ENCODE measurements at places on chromosomes 13 and 19.

GRCh38 chr13:65336916-65337315 is 1893.2 kb downstream of the PCDH9 start:
- DNase-seq, result peak; percentile 18

DNA sequence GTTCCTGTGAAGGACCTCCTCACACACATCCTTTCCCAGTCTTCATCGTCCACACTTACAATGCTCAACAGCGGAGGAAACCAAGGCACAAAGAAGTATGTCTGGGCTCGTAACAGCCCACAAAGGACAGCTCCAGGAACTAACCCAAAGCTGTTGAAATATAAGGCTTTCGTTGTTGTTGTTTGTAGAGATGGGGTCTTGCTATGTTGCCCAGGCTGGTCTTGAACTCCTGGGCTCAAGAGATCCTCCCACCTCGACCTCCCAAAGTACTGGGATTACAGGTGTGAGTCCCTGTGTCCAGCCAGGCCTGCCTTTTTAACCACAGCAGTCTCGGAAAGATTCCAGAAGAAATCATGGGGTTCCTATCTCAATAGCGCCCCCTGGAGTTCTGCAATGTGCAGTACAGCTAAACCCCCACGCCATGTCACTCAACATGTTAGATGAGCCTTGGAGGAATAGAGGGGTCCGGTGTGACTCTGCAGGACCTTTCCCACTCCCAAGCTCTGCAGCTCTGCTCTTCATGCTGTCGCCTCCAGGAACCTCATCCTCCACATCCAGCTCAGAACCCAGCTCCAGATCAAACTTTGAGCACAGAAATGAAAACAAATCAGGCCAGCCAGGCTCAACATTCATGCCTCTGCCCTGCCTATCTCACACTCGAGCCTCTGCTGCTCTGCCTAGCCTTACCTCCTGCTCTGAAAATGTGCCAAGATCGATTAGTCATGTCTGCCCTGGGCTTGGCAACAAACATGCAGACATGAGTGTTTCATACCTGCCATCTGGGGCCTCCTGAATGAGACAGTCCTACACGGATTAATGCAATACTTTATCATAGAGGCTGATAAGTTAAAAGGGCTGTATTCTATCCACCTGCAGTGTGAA is 7.5 kb downstream of the PLA2G4C start:
- no peak for DNase-seq

DNA sequence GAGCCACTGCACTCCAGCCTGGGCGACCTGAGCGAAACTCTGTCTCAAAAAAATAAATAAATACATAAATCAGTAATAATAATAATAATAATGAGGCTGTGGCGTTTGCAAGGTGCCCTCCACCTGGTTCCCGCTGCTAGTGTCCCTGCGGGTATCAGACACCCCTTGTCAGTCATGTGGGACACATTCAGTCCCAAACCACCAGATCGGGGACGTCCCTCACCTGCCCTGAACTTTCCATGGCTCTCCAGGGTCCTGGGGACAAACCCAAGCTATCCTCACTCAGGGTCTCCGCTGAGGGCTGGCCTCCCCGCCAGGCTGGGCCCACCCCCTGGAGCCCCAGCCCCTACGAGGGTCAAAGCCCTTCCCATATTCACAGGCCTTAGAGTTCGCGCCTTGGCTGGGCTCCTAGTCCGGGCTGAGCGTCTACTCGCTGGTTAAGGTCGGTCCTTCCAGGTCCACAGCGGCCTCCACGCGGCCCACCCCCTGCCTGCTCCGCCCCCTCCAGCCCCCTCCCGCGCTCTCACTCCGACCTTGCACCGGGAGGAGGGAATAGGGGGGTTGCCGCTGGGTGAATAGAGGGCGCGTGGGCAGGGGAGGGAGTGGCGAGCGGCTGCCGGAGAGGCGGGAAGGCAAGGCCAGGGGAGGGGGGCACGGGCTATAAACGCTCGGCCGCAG is 349 bp upstream of the KISS1R start:
- no peak for DNase-seq

DNA sequence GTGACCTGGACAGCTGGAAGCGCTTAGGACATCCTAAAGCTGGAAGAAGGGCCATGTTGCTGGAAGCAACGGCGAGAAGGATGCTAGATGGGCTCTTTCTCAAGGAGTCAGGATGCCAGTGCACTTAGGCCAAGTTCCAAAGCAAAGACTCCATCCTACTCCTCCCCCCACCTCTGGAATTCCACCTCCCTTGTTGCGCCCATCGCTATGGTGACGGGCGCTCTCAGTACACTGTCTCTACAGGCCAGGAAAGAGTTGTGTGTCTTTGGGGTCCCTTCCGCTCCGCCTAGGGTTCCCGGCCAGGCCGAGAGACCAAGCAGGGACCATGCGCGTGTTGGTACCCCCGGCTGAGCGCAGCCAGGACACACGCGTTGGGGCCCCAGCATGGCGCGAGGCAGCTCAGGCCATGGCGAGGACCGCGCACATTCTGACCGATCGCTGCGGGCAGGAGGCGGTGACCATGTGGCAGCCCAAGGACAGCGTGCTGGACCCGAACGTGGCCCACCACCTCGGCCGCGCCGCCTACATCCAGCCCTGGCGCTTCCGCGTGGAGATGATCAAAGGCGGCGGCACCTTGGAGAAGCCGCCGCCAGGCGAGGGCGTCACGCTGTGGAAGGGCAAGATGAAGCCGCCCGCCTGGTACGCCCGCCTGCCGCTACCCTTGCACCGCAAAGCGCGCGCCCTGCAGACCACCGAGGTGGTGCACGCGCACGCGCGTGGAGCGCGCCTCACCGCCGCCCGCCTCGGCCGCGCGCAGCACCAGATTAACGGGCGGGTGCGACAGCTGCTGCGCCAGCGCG is 31.0 kb upstream of the SLC1A6 start:
- DNase-seq, result no peak

GRCh38 chr19:12647490-12648071 is 19.0 kb downstream of the MAN2B1 start:
- no peak for DNase-seq

DNA sequence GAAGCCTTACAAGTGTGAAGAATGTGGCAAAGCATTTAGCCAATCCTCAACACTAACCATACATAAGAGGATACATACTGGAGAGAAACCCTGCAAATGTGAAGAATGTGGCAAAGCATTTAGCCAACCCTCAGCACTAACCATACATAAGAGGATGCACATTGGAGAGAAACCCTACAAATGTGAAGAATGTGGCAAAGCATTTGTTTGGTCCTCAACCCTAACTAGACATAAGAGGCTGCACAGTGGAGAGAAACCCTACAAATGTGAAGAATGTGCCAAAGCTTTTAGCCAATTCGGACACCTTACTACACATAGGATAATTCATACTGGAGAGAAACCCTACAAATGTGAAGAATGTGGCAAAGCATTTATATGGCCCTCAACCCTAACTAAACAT is 18.2 kb downstream of the ZNF726 start:
- DNase-seq, result no peak

DNA sequence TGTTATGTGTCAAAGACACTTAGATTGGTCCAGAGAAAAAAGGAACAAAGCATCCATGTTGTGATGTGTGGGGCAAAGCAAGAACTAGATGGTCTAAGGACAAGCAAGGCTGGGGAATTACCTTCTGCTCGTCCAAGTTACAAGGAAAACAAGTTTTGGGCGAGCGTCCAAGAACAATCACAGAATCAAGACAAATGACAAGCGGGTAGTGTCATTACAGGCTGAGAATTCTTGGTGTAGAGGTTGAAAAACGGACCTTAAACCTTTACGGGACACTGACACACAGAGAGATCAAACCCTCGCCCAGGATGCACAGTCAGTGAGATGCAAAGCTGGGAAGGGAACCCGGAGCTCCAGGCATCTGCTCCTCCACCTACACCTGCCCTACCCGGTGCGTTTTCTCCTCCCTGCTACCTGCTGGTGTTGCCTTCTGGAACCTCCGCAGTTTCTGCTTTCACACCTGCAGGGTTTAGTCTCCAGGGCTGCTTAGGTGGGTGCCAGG is 515 bp upstream of the ZNF324B start:
- DNase-seq, result no peak

DNA sequence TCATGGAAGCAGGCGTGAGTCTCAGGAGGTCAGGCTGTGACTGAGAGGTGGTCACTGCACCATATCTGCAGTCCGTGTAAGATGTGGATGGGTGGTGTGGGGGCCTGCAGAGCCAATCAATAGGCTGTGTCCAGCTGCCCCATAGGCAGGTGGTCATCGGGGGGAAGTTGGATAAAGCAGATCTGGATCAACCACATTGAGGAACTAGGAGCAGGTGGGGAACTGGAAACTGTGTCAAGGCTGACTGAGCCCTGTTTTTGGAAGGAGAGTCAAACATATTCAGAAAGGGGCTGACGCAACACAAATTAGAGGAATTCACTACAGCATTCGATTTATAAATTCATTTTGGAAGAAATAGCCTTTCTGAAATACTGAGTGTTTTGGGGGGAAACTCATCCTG is 15.0 kb downstream of the CLEC4M start:
- DNase-seq, result no peak

DNA sequence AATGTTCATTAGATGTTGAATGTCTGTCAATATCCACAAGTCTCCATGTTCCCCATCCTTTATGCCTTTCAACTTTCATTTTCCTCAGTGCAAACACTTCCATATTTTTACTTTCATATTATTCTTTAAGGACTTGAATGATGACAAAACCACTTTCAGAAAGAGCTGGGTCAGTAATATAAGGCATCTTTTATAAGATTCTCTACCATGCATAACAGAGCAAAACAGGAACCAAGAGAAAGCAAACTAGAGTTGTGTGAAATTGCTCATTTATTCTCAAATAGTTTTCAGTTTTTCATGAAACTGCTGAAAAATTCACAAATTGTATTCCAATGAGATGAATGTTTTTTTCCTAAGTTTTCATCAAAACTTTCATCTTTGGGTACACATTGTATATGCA is 1247.6 kb downstream of the PCDH17 start:
- DNase-seq, result no peak

DNA sequence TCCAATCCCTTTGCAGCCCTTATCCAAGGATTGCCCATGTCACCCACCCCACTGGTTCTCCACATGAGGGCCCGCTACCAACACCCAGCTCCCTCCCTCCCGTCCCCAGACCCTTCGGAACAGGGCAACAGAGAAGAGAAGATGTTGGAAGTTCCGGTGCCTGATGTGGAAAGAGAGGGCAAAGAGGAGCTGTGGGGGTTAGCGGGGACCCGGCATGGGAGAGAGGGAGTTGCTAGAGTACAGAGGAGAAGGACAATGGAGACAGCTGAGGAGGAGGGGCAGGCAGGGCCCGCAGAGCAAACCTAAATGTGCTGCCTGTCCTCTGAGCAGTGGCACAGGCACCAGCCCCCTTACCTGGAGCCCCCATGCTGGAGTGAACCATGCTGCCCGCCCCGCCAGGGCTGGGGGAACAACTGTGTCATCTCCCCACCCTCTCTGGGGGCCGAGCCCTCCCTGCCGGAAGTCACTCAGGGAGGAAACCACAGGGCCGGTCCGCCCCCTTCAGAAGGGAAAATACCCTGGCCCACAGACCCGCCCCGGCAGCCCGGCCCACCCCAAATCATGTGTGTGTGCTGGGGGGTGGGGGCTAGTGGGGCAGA is at the start of gene POU2F2:
Gene POU2F2, minus strand, starts transcription at position 417 of the 599 bp plus-strand sequence. Its CDS starts 35 bp downstream, at position 382.
- no peak for DNase-seq

DNA sequence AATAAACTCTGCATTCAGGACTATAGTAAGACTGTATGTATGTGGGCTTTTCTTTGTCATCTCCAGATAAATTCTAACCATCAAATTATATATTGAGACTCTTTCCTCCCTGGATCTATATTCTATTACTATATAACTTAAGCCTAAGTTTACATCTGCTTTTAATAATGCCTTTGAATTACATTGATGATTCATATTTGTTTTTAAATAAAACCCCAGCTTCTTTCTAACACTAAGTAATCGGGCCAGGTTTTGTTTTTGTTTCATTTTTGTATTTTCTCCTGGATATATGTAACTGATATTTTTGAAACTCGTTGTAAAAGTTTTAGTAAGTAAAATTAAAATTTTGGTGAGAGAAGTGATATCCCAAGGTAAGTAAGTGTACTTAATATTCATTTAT is 1599.1 kb downstream of the PCDH9 start:
- no peak for DNase-seq

- peak; percentile 36 for DNase-seq
Observed at GRCh38 chr13:35475212-35475959, 1.1 kb downstream of the MAB21L1 start.

DNA sequence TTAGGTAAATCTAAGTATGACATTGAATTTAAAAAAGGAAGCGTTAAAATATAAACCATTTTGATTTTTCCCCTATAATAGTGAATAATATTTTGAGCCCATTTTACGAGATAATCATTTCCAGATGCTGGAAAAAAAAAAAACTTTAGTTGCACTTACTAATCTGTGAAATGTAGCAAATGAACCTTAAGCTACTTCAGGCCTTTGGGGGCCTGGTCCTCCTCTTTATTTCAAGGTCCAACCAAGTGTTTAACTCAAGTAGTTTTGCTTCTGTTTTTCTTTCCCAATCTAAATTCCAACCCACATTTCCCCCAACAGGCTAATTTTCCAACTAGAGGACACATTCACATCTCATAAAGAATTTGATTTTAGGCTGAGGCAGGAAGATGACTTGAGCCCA is 101.2 kb downstream of the TNFRSF19 start:
- no peak for DNase-seq

- no peak for DNase-seq
Observed at GRCh38 chr13:89486065-89486464, 1814.9 kb downstream of the SLITRK5 start.

DNA sequence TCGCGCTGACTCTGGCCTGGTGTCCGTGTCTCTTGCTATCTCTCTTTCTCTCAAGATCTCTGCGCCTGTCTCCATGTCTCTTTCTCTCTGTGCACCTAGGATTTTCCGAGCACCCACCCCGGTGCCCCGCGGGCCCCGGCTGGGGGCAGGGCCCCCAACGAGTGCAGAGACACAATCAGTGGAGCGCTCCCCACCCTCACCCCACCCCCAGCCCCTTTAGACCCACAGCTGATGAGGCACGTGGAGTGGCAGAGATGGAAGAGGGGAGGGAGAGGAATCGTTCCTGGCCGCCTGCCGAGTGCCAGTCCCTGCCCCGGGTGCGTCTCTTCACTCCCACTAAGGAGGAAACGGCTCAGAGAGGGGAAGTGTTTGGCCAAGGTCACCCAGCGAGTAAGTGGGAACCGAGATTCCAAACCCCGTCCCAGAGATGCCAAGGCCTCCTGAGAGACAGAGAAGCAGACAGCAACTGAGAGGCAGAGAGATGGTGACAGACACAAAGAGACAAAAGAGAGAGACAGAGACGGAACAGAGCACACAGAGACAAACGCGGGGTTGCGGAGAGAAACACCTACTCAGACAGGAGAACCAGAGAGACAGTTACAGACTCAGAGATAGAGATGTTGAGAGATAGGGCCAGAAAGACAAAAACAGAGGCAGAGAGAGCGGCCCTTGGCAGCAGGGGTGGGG is 626 bp upstream of the BCL3 start:
- peak; percentile 62 for DNase-seq
